ENCODE measurements at places on chromosomes 6 and 20.
A peak's percentile ranks its signal among the peaks of the same experiment; 100 is the strongest.

DNA sequence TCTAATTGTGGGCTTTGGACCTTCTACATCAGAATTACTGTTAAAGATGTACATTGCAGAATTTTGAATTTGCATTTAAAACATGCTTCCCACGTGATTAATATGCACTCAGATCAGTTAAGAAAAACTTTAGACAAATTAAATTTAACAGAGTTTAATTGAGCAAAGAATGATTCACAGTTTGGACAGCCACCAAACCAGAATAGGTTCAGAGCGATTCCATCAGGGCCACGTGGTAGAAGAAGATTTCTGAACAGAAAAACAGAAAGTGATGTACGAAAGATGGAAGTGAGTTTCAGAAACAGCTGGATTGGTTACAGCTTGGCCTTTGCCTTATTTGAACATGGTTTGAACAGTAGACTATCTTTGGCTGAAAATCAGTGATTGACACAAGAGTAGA, 704.2 kb upstream of the MAP3K7 start:
- DNase-seq, result no peak

DNA sequence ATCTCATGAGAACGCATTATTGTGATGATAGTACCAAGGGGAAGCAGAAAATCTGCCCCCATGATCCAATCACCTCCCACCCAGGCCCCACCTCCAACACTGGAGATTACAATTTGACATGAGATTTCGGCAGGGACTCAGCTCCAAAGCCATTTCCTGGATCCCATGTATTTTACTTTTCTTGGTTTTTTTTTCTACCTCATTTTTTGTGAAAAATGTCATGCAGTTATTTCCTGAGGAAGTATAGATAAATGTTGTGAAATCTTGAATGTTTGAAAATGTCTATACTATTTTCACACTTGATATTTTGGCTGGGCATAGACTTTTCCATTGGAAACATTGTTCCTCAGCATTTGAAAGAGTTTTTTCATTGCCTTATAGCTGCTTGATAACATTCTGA, 9.1 kb upstream of the BRPF3 start:
- DNase-seq, result no peak

DNA sequence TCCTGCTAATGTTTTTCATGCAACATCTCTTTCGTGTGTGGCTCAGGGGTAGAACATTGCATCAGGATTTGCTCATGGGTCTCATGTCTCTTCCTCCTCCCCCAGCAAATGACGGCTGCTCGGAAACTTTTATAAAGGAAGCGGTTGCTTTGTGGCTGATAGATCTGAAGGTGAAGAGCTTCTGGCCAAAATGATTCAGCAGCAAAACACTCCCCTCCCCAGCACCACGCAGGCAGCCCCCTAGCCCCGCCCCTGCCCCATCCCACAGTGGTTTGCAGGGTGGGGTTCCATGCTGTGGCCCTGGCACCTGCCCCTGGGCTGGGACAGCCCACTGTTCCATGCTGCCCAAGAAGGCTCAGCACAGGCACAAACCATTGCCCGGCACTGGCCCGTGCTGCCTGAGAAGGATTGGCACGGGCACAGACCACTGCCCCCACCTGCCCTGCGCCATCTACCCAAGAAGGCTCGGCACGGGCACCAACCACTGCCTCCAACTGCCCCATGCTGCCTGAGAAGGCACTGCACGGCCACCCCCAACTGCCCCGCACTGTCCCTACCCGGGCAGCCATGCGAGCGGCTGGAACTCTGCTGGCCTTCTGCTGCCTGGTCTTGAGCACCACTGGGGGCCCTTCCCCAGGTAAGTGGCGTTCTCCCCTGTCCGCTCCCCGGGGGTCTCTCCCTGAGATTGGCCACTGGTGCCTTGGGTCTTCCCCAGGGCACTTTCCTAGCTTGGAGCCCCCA, at the start of gene CST7:
CST7 (plus strand) TSS at position 331 of the 741 bp plus-strand sequence; CDS start at position 568, 237 bp downstream.
- no peak for DNase-seq

DNA sequence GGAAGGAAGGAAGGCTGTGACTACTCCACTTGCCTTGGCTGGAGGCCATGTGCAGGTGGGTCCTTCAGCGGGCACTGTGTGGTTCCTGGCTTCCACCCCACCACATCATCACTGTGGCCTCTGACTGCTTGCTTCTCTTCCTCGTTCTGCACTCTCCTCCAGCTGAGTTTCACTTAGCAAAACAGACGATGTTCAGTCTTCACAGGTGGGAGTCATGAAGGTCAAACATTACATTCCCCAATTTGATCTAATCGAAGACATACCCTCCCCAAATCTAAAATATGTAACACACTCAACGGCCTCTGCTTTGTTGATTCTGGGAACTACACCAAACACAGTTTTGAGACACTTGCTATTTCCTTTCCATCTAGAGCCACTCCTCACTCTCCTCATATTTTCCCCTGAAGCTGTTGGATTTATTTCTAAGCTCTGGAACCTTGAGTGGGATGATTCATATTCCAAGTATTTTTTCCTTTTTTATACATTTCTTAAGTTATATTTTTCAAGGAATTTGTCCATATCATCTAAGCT, 132.5 kb upstream of the FOXA2 start:
- no peak for DNase-seq

GRCh38 chr6:150857945-150858308, 7.6 kb upstream of the MTHFD1L start:
- no peak for DNase-seq

DNA sequence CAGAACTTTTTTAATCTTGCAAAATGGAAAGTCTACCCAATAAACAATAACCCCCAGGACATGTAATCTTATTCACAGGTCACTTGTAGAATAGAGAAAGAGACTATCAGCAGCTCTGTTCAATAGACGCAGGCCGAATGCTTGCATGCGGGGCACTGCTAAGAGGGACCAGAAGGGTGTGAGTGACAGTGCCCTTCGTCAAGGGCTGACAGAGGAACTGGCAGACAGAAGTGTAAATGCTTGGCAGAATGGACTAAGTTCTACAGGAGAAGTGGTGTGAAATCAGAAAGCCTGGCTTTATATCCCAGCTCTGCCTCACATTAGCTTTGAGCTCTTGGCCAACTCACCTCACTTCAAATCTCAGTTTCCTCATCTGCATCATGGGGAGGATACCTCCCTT, 21.0 kb downstream of the DDO start:
- no peak for DNase-seq

- no peak for DNase-seq
Observed at GRCh38 chr6:112173221-112173804, 81.1 kb downstream of the LAMA4 start.

- no peak for DNase-seq
Observed at GRCh38 chr6:12047792-12048432, 35.8 kb downstream of the HIVEP1 start.

- no peak for DNase-seq
Observed at GRCh38 chr6:4185419-4185818, 50.0 kb upstream of the ECI2 start.

GRCh38 chr6:118705544-118706491, 54.4 kb upstream of the CEP85L start:
- DNase-seq, result peak; percentile 65

DNA sequence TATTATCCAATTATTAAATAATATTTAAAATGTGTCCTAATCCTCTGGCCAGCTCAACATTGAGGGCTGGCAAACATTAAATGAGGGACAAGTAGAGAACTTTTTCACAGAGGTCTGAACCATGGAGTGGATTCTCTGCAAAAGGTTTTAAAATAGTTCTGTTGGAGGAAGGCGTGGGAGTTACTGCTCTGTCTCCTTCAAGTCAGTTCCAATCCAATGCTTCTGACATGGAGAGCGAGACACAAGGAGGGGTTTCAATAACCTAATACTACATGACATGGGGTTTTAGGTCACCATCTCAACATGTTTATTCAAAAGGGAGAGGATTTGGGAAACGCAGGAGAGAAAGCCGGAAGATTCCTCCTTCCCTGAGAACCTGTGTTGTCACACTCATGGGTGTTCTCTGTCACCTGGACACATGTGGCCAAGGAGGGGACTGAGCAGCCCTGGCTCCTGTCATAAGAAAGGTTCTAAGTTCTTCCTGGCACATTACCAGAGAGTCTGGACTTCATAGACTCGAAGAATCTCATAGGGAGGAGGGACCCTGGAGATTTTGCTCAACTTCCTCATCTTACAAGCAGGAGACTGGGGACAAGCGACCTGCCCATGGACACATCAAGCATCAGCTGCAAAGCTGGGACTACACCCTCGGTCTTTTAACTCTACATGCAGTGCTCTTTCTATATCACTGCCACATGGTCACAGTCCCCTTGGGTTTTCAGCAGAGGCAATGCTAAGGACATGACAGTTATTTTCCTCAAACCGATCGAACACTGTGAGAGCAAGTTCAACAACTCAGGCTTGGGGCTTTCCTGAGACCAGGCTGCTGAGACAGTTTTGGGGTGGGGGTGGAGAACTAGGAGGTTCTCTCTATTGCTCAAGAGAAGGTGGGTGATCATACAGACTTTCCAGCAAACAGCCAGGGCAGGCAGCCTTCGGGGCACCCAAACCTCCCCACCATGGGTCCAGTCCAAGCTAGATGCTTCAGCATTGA, 38.6 kb downstream of the PRDM1 start:
- DNase-seq, result peak; percentile 2

- no peak for DNase-seq
Observed at GRCh38 chr6:110283657-110284056, 74.5 kb downstream of the METTL24 start.

DNA sequence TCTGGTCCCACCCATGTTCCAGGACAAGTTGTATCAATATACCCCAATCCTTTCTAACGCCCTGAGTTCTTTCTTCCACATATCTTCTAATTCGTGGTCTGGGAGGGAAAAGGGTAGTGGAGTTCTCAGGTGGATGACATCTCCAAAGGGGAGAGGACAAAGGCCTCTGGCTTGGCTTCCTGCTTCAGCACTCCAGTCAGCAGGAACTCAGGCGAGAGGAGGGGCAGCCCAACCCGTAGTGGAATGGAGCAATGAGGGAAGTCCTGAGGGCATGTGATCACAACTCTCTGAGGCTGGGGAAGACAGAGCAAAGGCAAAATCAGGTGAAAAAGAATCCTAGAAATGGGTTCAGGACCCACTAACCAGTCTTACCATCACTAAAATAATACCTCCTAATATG, 9.6 kb upstream of the NRM start:
- no peak for DNase-seq

DNA sequence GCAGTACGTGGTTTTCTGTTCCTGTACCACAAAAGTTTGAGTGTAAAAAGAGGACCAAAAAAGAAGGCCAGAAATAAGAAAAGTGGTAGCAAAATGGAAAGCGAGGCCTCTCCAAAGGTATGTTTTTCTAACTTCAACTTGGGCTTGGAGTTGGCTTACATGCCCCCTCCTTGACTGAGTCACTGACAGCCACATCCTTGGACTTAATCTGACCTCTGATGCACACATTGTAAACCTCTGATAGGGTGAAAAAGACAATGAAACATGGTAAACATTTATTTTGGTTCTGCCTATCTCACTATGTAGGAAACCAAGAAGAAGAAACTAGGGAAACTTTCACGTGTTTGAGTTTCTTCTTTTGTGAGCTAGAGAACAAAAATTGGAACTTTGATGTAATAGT, 503.2 kb upstream of the ID4 start:
- DNase-seq, result no peak

DNA sequence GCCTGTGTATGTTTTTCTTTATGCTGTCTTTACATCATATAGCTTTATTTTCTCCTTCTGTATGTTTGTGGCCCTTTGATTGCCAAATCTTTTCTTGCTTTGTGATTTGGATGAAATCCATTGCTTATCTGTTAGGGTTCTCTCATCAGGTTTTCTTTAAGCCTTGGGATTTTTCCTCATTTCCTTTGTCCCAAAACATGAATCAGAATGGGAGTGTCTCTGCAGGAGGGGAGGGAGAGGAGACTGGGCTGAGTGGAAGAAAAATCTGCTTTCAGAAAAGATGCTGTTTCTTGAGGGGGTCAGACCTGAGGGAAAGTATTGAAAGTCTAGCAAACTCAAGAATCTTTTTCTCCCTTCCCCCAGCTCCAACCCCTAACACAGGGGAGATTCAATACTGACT, 758.0 kb upstream of the MMS22L start:
- no peak for DNase-seq

GRCh38 chr20:41984031-41984430, 365.9 kb upstream of the CHD6 start:
- peak; percentile 57 for DNase-seq

DNA sequence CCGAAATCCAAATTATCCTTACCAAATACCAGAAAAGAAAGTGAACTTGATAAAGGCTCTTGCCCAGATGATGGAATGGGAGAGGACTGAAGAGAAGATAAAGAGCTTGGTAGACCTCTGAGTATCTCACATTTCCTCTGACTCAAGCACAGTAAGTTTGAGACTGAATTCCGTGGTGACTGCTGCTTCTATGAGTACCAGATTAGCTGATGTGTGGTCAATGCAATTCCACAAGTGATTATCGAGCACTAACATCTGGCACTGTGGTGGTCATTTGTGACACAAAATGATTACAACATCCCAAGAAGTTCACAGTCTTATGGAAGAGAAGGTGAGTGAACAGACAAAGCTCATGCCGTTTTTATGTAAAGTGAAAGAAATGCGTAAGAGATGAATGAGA, 2.6 kb upstream of the RPS6KA2 start:
- no peak for DNase-seq

- no peak for DNase-seq
Observed at GRCh38 chr6:42431356-42431755, 20.4 kb downstream of the TRERF1 start.

DNA sequence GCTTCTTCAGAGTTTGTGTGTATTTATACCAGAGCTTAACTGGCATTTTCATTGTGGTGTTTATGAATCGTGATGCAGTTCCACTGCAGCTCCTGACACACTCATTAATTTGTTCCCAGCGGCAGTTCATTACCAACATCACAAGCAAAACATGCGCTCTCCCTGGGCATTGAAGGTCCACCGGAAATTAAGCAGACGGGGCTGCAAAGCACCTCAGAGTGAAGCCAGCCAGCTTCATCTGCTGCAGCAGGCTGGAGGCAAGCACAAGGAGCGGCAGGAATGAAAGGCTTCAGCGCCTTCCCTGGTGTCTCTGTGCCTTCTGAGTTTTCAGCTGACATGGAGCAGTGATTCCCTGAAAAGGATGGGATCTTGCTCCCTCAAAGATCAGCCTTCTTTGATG, 246.0 kb upstream of the SPTLC3 start:
- DNase-seq, result no peak

GRCh38 chr20:29325304-29325640, 1932.2 kb upstream of the DEFB115 start:
- DNase-seq, result no peak

- DNase-seq, result no peak
Observed at GRCh38 chr6:149951096-149951495, 9.3 kb downstream of the ULBP2 start.

DNA sequence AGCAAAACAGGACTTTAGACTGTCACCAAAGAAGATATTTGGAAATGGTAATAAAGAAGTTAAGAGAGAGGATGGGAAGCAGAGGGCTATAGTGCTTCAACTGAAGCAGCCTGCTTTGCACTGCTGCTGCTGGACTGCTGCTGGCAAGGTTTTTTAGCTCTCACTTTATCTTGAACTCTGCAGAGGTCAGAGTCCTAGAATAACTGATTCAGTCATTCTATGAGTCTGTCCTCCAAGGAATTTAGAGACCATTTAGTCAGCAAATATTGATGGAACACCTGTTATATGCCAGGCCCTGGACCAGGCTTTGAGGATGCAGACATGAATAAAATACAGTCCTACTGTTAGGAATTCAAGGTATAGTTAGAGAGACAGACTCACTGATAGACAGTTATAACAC, 9.1 kb upstream of the SAYSD1 start:
- no peak for DNase-seq

GRCh38 chr6:92608751-92609150, 810.6 kb downstream of the EPHA7 start:
- no peak for DNase-seq
